ENCODE measurements at places on chromosomes 2 and 18.

GRCh38 chr2:415986-416610 lies 128.2 kb upstream of the ALKAL2 start:
- no peak for DNase-seq

GRCh38 chr2:110101901-110102803 lies 13.5 kb downstream of the MALL start:
- DNase-seq = peak; percentile 79

DNA sequence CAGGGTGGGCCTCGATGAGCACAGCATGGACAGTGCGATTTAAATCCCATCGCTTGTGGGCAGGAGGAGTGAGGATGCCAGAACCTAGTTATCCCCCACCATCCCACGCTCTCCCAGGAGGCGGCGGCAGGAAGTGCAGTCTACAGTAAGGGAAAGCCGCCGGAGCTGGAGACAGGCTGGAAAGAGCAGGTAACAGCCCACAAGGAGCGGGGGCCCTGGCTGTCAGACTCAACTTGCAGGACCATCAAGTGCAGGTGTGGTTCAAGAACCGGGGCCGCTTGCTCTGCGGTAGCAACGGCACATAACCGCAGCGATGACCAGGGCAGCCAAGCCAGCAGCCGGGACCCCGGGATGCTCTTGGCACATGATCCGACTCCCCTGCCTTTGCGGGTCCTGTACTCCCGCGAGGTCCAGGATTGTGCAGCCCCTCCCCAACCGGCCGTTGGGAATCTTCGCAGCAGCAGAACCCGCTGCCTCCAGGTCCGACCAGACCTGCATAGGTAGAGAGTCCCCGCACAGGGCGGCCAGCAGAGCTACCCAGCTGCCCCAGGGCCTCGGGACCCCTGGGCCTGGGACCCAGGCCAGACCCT lies 82.1 kb downstream of the BIN1 start:
- peak; percentile 64 for DNase-seq

DNA sequence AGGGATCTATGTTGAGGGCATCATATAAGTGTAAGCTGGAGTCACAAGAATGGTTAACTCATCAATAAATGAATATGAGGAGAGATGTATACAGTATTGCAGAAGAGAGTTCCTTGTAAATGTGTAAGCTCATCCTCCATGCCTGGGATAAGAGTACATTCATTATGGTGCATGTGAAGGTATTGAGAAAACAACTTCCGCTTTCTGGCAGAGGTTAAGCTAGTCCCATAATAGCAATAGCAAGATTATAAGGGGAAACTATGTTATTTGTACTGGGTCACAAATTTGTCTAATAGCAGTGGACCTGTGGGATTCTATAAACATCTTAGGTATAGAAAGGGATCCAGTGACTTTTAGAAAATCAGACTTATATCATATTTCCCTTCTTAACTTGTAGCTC lies 44.1 kb downstream of the SCN2A start:
- no peak for DNase-seq

- DNase-seq = no peak
Observed at GRCh38 chr2:200665626-200666453, 80.0 kb downstream of the AOX1 start.

GRCh38 chr2:229150317-229150716 lies 120.8 kb downstream of the PID1 start:
- no peak for DNase-seq

DNA sequence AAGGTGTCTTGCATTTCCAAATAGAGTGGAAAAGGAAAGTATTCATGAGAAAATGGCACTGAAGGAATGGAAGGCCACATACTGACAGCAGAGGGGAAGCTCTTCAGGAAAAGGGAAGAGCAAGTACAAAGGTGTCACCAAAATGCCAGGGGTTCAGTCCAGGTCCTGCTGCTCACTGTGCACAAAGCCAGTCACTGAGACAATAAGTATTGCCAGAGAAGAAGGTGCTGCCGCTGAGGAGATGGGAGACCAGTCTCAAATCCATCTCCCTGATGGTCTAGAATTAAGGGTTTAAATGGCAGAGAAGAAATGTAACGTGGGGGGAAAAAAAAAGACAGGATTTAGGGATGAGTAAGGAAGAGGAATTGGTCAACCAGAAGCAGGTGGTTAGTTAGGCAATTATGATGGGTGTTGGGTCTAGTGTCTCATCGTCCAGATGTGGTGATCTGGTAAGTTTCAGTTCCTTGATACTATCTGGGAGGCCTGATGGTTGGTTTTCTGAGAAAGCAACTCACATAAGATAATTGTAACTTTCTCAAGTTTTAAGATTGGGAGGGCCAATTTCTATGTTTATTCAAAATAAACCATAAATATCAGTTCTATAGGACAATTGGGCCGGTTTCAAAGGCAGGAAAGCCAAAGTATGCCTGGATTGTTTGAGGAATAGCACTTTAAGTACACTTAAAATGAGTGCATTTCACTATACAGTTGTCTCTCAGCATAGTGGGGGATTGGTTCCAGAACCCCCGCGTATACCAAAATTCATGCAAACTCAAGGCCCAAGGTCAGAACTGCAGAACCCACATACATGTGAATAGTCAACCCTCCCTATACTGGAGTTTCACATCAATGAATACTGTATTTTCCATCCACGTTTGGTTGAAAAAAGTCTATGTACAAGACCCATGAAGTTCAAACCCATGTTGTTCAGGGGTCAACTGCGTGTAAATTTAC lies 109.1 kb upstream of the DNAJC10 start:
- no peak for DNase-seq

GRCh38 chr2:15800495-15801329 lies 139.6 kb upstream of the MYCN start:
- no peak for DNase-seq

- DNase-seq = no peak
Observed at GRCh38 chr2:72181616-72182015, 34.0 kb upstream of the CYP26B1 start.

DNA sequence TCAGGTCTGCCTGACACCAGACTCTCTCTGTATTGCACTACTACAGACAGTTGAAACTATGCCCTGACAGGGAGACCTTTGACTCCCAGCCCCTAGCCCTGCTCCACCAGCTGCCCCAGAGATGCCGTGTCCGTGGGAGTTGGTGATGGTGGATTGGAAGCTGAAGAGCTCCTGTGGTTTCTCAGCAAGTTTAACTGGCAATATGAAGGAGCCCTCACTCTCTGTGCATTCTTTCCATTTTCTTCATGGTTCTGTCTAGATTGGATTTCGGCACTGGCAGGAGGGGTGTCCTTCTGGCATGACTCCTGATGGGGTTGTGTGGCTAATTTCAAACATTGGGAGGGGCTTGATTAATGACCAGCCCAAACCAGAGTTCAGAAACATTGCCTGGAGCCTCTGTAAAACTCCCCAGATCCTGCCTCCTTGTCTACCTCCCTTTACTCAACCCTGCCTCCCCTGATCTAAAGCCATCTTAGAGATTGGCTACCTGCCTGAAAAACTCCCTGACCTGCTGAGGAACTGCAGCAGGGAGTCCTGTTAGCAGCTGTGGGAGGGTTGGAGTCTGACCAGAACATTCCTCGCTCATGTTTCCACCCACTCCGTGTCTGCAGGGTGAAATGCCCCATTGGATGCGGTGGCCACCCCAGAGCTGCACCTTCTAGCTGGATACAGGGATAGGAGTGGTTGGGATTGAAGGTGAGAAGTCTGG lies 206.9 kb upstream of the SPRED2 start:
- DNase-seq = no peak

- no peak for DNase-seq
Observed at GRCh38 chr18:70235478-70235877, 30.0 kb upstream of the RTTN start.

DNA sequence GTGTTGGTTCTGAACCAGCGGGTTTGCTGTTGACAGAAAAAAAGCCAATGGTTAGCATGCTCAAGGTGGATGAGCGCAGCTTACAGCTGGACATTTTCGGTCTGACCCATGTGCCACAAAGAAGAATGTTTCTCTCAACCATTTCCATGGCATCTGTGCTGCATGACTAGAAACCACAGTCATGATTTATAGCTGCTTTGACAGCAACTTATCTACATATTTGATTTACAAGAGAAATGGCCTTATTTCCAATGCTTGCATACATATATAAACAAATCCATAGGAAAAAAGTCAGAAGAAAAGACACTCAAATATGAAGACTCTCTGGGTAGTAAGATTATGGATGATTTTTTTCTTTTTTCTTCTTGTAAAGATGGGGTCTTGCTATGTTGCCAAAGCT lies 98.2 kb downstream of the DYNC1I2 start:
- no peak for DNase-seq

DNA sequence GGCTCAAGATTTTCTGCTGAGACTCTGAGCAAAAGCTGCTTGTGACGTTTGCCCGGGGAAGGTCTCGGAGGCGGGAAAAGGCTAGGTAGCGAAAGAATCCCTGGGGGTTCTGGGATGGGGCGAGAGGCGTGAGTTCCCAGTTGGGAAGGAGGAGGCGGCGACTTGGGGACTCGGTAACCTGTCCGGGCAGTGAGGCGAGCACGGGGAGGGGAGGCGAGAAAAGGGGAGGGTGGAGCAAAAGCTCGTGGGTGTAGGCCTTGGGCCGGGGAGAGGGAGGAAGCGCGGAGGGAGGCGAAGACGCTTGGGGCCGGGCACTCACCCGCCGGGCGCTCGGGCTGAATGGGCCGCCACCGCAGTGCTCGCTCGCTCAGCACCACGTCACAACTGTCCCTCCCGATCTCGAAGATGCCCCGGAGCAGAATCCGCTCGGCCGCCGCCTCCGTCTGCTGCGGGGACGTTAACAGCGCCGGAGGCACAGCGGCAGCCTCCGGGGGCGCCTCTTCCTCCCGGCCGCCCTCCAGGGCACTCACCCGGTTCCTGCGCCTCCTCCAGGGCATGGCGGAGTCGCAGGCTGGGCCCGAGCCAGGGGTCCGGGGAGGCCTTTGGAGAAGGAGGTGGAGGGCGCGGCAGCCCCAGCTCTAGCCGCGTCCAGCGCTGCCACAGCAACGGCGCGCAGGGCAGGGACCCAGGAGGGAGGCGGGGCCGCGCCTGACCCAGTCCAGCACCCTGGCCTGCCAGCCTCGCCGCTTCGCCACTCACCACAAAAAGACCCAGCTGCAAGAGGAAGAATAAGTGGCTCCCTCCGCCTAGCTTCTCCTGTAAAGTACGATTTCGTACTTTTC lies at the start of gene CERKL:
Gene CERKL, minus strand, starts transcription at position 656 of the 842 bp plus-strand sequence. Its CDS starts 99 bp downstream, at position 557.
- peak; percentile 64 for DNase-seq

- no peak for DNase-seq
Observed at GRCh38 chr2:72415781-72416475, 268.3 kb upstream of the CYP26B1 start.

DNA sequence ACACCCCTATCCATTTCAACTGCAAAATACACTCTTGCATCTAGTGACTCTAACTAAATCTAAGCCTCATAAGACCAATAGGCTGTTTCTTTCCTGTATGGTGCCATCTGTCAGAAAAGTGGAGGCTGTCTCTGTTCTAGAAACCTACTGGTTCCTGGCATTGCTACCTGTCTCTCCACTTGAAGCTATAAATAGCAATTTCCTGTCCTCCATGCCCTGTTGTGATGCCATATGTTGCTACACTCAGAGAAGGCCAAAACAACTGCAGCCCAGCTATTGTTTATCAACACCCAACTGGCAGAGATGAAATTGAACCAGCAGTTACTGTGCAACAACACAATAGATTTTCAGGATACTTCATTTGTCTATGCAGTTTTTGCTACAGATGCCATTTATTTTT lies 1355.1 kb upstream of the SLC39A10 start:
- DNase-seq = no peak

DNA sequence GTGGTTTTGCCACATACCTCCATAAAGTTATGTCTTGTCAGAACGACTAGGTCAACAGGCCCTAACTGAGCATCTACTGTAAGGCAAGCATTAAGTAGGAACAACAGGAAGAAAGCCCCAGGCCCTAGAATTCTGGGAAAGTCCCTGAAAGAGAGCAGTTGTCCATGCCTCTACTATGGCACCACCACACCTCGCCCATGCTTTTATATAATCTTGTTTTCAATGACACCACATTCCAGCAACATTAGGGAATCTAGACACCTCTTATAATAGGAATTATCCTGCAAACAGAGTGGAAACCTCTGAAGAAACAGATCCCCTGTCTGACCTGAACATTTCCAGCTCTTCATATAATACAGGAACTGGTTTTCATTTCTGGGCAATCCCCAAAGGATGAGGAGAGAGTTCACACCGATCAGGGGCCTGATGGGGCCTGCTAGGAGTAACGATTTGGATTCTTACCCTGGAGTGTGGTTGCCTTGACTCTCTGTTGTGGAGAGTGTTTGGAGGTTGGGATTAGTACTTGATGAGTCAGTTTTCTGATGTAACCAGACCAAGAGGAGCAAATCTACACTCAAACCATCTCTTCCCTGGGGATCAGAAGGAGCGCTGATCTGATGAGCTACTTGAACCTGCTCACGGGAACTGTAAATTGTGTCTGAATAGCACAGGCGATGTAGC lies 31.9 kb upstream of the CEP68 start:
- peak; percentile 38 for DNase-seq
